ENCODE measurements at places on chromosomes 1 and 21.

DNA sequence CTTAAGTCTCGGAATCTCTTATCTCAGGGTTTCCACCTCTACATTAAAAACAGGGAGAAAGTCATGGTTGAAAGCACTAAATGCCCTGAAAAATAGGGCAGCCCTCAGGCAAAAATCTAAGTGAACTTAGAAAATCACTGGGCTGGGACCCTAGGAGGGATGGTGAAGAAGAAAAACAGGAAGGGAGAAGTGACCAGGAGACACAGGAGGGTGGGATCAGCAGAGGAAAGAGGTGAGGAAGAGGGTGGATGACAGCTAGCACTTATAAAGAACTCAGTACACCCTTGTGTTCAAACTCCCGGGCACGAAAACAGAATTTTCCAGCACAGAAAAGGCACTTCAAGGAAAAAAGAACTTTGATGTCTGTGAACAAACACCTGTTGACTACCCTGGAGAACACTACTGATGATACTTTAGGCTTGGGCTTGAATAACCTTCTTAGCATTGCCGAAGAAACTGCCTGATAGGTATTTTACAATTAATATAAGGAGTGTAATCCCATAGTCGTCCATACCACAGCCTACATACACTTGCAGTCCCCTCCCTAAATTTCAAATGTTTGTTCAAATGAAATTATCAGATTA lies 2.0 kb downstream of the CHML start:
- DNase-seq = no peak

DNA sequence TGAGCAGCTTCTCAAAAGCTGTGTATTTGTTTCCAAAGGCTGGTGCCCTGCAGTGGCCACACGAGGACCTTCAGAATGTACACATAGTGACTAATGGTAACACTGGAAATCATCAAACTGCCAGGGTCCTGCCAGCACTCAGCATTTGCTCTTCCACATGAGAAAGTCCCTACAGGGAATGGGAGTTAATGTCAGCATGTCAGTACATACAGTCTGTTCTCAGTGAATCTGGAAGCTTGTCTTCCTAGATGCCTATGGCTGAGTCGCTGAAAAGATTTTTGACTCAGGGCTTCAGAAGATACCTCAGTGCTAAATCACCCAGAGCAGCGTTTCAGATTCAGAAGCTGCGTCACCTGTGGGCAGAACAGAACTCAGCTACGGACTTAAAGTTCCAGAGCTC lies 108.2 kb downstream of the CDC7 start:
- DNase-seq = no peak

DNA sequence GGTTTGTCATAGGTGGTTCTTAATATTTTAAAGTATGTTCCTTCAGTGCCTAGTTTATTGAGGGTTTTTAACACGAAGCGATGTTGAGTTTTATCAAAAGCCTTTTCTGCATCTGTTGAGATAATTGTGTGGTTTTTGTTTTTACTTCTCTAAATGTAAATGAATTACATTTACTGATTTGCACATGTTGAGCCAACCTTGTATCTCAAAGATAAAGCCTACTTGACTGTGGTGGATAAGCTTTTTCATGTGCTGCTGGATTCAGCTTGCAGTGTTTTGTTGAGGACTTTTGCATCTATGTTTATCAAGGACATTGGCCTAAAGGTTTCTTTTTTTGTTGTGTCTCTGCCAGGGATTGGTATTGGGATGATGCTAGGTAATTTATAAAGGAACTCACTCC lies 142.5 kb downstream of the PRDM2 start:
- no peak for DNase-seq

GRCh38 chr1:54199151-54199764 lies 572 bp downstream of the CYB5RL start:
- no peak for DNase-seq

DNA sequence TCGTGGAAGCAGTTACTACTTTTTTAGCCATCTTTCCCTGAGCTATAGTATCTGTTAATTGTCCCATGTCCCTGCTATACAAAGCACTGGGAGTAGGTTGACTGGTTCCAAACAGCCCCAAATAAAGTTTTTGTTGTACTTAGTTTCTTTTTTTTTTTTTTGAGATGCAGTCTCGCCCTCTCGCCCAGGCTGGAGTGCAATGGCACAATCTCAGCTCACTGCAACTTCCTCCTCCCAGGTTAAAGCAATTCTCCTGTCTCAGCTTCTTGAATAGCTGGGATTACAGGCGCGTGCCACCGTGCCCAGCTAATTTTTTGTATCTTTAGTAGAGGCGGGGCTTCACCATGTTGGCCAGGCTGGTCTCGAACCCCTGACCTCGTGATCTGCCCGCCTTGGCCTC lies 3.3 kb downstream of the NCSTN start:
- DNase-seq = no peak

Data from activated CD4-positive, alpha-beta T cell treated with anti-CD3 and anti-CD28 coated beads for 24 hours (primary cell).